ENCODE measurements at places on chromosomes 7 and 10.

- DNase-seq, result peak; percentile 25
Observed at GRCh38 chr10:3043512-3044368, 23.6 kb upstream of the PFKP start.

DNA sequence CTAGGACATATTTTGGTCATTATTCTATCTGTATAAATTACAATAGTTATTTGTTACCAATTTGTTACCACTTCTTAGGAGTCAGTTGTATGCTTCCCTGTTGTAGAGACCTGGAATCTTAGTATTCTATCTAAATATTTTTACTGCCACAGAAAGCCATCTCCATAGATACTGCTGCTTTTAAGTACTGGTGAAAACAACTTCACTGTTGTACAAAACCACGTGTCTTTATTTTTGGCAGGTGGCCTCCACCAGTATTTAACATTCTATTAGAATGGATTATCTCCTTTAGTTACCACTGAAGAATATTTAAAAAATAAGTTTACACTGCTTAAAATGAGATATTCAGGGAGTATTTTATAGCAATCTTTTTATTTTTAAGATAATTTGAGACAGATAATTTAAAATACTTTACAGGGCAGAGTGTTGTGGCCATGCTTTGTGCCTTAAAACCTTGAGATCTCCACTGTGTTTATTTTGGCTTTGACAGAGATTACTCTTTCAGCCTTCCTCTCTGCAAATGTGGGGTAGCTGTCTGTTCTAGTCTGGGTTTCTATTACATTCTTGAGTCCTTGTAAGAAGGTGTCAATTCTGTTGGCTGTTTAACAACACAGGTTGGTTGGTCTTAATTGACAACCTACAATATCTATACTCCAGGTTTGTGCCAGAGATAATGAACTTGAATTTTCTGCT is 185.6 kb downstream of the LRRC4 start:
- DNase-seq, result no peak

- no peak for DNase-seq
Observed at GRCh38 chr7:100211342-100211780, 8.4 kb upstream of the PVRIG start.

- no peak for DNase-seq
Observed at GRCh38 chr10:104816501-104816900, 175.4 kb downstream of the SORCS3 start.

DNA sequence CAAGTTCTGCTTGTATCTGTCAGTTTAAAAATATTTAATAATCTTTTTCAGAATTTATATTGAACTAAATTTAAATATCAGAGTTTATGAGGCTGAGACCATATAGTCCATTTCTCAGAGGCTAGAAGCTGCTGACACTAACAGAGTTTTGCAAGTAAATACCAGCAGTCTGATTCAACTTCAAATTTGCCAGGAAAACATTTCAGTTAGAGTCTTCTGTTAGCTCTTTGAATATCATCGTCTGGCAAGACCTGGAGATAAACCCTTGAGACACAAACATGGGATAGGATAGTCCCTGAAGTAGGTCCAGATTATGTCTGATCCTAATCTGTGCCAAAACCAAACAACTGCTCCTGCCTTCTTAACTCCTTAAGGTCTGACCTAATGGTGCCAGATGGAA is 472.8 kb upstream of the STEAP1 start:
- no peak for DNase-seq

Measured in Panc1 (cell line).